NCI-H1092 treated with DMSO at 0.1 percent for 48 hours (cell line): ENCODE measurements at places on chromosomes 3 and 15.

DNA sequence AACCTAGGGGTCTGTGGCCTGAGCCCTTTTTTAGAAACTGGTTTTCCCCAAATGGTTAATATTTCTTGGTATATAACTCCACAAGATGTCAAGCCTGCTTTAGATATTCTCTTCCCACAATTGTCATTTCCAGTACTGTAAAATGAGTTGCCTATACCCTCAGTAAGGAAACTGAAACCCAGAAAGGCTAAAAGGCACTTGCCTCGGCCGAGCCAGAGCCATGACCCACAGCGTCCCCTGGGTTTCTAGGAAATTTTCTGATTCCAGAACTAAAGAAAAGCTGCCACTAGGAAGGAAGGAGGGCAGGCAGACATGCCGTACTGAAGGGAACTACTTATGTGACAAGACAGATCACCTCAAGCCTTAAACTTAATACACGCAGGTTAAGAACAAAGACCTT, 59.1 kb downstream of the ATP8B4 start:
- DNase-seq = no peak

DNA sequence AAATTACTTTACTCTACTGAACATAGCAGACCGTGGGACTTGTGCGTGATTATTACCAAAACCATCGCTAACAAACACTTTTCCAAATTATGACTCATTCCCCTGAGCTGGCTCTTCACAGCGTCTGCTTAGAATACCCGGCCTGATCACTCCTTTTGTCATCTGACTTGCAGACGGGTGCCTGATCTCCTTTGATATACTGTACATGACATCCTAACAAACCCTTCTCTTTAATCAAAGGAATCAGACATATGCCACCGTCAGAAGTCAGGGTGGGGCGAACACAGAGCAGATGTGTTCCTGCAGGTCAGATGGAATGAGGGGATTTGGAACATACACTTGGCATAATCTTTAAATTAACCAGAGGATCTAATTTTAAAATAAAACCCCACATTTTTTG, 48.5 kb upstream of the SH3GL3 start:
- no peak for DNase-seq

GRCh38 chr3:173954647-173955046, 557.1 kb downstream of the NLGN1 start:
- no peak for DNase-seq

DNA sequence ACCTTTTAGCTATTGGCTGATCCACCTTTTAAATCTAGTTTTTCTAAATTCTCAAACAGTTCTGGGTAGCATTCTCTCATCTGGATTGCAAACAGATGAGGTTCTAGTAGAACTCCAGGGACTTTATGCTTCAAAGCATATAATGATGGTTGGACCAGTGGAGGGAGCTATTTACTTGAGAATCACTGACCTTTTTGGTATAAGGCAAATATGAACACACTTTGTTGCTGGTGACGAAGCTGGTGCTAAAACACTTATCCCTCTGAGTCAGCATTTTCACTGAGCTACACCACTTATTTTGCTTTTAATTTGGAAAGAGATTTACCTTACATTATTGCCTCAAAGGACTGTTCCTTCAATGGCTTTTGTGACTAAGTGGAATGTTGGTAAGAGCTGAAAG, 58.6 kb upstream of the SLITRK3 start:
- peak; percentile 53 for DNase-seq

DNA sequence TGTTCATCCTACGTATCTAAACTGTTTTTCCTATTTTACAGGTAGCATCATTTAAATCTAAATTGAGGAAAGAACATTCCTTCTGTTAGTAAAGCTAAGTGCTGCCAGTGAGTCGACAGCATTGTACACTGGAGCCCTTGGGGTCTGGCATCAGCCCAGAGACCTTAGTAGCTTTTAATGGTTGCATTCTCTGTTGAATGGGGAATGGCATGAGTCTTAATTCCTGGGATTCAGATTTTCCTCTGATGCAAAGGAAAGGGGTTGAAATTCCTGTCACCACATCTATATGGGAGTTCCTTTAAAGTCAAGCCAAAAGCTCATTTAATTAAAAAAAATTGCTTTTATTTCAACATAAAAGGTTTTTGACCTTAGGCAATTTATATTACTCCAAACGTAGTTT, 148.4 kb upstream of the GBE1 start:
- no peak for DNase-seq

GRCh38 chr3:127674790-127675189, 2.0 kb downstream of the ABTB1 start:
- DNase-seq = no peak

- DNase-seq = no peak
These were observed 369.8 kb downstream of the SV2B start for GRCh38 chr15:91469632-91470567.

- no peak for DNase-seq
These were observed 692.7 kb upstream of the ALCAM start for GRCh38 chr3:104673981-104674380.

DNA sequence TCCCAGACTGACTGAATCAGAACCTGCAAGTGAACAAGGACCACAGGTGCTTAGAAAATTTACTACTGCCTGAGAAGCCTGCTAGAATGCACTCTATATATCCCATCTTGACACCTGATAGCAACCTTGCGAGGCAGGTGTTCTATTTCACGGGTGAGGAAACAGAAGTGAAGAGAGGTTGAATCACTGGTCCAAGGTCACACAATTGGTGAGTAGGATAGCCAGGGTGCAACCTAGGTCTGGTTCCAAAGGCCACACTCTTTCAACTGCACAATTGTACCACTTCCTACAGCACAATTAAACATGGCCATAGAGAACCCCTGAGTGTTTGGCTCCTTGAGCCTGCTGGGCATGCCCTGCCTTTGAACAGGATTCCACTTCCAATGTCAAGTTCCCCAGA, 87.0 kb downstream of the RAB11A start:
- DNase-seq = no peak

DNA sequence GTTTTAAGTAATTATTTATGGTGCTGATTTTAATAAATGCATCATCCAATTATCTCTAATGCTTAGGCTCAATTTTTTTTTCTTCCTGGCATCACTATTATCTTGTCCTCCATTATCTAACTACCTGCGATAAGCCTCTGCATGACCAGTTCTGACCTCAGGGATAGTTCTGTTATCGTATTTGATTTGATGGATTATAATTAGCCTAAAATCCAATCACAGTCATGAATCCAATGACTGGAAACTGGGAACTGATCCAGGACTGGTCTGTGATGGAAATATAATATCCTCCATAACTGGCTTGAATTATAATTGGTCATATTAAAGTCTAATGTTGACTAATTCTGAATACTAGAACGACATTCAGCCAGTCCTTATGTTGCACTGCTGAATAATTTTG, 1.1 kb downstream of the MYH15 start:
- peak; percentile 66 for DNase-seq

GRCh38 chr3:197527569-197527968, 28.2 kb downstream of the BDH1 start:
- no peak for DNase-seq

DNA sequence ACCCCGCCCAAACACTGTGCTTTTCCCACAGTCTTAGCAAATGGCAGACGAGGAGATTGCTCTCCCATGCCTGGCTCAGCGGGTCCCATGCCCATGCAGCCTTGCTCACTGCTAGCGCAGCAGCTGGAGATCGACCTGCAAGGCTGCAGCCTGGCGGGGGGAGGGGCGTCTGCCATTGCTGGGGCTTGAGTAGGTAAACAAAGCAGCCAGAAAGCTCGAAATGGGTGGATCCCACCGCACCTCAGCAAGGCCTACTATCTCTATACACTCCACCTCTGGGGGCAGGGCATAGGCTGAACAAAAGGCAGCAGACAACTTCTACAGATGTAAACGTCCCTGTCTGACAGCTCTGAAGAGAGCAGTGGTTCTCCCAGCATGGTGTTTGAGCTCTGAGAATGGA, 27.2 kb upstream of the WDR5B start:
- no peak for DNase-seq

DNA sequence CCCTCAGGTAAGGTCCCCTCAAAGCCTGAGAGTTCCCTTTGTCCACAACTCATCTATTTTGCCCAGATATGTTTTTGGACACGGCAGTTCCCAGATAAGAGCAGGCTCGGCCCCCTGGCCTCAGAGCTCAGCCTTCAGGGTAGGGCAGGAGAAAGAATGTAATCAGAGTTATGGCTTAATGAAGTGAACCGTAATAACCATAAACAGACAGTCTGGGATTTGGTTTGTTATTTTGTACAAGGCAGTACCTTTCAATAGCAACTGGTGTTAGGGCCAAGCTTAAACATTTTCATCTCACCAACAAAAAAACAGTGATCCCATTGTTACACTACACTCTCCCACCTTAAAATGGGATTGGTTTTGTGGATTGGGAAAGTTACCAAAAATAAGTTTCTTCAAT, 12.2 kb upstream of the ALDH1A3 start:
- DNase-seq = no peak
